Cortex of kidney (tissue), 1 donor: ENCODE measurements at places on chromosomes 6 and 20.

GRCh38 chr6:80872199-80872950 lies 765.9 kb downstream of the BCKDHB start:
- no peak for DNase-seq

GRCh38 chr6:145809211-145809610 lies 5.4 kb downstream of the FBXO30 start:
- no peak for DNase-seq

- no peak for DNase-seq
Measured at GRCh38 chr6:134658596-134658995, 291.3 kb downstream of the ALDH8A1 start.

- no peak for DNase-seq
Measured at GRCh38 chr6:28353981-28354676, 4.4 kb downstream of the ZKSCAN3 start.

DNA sequence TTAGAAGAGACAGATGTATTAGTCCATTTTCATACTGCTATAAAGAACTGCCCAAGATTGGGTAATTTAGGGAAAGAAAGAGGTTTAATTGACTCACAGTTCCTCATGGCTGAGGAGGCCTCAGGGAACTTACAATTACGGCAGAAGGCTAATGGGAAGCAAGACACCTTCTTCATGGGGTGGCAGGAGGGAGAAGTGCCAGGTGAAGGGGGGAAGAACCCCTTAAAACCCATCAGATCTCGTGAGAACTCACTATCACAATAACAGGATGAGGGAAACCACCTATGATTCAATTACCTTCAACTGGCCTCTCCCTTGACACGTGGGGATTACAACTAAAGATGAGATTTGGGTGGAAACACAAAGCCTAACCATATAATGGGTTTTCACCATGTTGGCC lies 28.9 kb upstream of the PNRC1 start:
- no peak for DNase-seq

- no peak for DNase-seq
Measured at GRCh38 chr20:20207291-20207690, 155.0 kb downstream of the CFAP61 start.

DNA sequence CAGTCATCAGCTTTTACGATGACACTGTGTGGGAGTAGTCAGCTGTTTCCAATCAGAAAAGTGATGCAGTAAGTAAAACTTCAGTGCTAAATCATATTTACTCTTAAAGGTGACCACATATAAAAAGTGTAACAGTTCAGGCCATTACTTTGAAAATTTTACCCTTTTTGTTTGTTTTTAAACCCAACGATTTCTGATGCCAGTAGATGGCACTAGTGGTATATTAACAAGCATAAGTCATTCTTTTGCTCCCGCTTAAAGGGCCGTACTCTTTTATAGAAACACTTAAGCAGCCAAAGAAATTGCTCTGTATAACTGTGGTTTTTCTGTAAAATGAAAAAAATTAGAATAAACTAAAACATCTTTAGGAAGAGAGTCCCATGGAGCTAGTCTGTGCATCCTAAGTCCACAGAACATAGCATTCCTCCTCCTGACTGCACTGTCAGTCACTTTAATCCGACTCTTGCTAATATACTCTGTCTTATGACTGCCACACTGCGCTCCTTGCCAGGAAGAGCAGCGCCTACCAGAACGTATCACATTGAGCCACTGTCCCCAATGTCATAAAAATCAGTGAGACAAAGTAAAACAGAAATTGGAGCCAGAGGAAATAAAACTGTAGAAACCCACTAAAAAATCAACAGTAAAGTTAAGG lies 25.0 kb downstream of the HEBP2 start:
- no peak for DNase-seq

DNA sequence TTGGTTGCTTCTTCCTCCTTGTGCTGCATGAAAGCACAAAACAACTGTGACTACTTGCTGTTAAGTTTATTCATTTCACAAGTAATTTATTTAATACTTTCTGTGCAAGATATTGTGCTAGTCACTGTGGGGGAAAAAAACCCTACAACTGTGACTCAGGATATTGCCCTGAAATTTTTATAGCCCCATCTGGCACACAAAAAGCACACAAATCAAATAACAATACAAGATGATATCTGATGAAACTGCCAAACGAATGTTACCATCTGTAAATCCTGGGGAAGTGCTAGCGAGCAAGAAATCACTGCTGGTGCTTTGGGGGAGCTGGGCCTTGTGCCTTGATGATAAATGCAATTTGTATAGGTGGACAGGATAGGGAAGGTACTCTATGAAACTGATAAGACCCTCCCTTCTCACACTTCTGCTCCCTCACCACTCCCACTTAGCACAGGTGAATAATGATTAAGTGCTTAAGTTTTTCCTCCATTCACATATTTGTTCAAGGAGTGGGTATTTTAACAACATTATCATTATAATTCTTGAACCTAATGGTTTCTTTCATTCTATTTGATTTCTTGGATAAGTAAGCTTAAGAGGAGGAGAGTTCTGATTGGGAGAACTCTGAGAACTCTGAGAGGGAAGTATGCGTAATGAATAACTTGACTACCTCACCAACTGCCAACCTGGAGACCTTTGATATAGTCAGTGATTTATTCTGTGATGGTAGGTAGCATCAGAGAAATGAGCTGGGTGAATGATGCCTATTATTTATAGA lies 115.3 kb downstream of the RTN4IP1 start:
- DNase-seq, result no peak

- DNase-seq, result no peak
Measured at GRCh38 chr6:26575494-26575939, 21.2 kb upstream of the ABT1 start.

GRCh38 chr6:43823879-43824702 lies 54.1 kb downstream of the VEGFA start:
- DNase-seq, result no peak

- DNase-seq, result no peak
Measured at GRCh38 chr6:43621078-43621835, 7.8 kb downstream of the GTPBP2 start.

DNA sequence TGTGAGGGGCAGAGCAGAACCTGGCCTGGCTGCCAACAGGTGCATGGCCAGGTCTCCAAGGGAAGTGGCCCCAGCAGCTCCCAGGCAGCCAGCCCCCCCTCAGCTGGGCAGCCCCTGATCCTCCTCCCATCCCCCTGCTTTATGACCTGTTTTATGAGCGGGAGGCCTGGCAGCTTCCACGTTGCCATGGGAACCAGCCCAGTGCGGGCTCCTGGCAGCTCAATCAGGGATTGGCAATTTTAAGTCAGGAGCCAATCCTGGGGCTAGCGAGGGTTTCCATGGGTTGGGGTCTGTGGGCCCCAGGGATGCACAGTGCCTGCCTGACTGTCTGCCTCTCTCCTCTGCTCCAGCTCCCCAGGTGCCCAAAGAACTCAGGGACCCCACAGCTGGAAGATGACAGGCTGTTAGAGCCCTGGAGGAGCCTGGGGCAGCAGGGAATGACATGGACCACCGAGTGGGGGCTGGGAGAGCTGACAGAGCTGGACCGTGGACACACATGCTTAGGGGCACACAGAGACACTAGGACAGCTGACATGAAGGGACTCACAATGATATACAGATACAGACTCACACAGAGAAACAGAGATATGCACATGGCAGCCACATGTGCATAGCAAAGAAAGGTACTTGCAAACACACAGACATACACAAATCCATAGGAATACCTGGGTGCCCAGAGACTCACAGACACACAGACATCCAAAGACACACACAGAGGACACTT lies 56.5 kb upstream of the SIRPA start:
- no peak for DNase-seq

- no peak for DNase-seq
Measured at GRCh38 chr20:35306931-35307517, 14.8 kb upstream of the FAM83C start.

GRCh38 chr20:5267092-5267491 lies 49.7 kb downstream of the PROKR2 start:
- no peak for DNase-seq

- no peak for DNase-seq
Measured at GRCh38 chr6:136501096-136501495, 49.1 kb downstream of the MAP7 start.

- DNase-seq, result no peak
Measured at GRCh38 chr6:48814957-48815356, 648.1 kb downstream of the MMUT start.

DNA sequence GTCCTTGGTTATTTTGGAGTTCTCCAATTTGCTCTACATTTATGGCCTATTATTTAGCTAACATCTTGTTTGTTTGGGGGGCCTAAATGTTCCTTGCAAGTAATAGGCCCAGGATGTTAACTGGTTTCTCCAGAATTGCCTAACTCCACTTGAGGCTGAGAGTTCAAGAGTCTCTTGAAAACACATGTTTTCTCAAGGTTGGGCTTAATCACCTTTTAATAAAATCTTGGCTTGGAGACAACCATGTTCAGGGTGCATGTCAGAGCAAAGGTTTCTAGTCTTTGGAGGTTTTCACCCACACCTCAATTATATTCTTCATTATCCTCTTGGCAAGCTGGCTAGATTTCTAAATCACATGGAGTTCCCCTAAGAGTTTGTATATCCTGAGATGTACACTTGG lies 54.2 kb downstream of the KLHL31 start:
- no peak for DNase-seq

DNA sequence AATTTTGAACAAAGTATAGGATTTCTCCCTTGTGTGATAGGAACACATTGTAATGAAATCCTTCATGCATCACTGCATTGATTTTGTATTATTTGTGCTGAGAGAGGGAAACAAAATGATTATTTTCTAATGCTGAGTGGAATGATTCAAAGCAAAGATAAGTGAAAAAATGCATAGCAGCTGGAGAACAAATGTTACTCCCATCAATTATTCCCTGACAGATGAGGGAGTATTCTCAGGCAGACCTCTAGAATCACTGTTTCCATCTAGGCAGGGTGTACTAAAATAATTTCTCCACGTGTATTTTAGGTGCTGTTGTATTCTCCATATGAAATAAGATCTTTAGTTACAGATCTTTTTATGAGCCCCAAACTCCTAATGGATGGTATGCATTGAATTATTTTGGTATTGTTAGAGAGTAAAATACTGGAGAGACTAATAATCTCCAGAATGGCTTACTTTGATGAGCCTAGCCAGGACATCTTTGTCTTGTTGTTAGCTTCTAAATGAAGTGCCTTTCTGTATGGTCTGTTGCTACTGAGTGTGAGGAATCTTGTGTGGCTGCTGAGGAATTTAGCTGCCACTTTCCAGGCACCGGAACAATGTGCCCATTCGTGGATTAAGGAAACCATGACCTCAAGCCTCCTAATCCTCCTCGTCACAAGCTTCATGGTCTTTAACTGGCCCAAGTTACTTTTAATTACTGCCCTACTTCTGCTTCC lies 39.6 kb downstream of the RNF217 start:
- DNase-seq, result no peak
